ENCODE measurements at places on chromosomes 16 and 17. TPM values are rescaled to one million over a fixed set of nuclear protein-coding genes. Genes with fewer than 3 reads are reported as not detected.
A peak's percentile ranks its signal among the peaks of the same experiment; 100 is the strongest.

DNA sequence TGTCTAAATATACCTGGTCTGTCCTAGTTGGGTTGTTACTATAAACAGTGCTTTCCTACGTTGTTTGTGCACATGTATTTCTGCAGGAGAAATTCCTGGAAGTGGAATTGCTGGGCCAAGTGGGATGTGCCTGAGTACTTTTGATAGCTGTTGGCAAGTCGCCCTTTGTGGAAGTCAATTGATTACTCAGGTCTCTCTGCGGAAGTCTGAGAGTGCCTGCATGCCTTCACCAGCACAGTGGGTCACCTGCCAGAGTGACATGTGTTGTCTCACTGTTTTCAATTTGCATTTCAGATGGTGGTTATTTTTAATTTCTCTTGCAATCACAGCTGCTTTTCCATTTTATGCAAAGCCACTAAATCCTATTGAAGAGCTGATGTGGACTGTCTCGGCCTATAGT lies 2.3 kb upstream of the MVD start:
- DNase-seq: no peak

GUCY2D gene
- total RNA-seq: not detected

HP gene
- total RNA-seq: 11.3 TPM

- peak; percentile 13 for DNase-seq
Observed at GRCh38 chr16:81204798-81205680, 33.5 kb upstream of the BCO1 start.

DNA sequence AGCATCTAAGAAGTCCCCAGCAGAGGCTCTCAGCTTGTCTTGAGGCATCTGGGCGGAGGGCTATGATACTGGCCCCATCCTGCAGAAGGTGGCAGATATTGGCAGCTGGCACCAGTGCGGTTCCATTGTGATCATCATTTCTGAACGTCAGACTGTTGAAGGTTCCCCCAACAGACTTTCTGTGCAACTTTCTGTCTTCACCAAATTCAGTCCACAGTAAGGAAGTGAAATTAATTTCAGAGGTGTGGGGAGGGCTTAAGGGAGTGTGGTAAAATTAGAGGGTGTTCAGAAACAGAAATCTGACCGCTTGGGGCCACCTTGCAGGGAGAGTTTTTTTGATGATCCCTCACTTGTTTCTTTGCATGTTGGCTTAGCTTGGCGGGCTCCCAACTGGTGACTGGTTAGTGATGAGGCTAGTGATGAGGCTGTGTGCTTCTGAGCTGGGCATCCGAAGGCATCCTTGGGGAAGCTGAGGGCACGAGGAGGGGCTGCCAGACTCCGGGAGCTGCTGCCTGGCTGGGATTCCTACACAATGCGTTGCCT lies at the start of gene CIITA:
CIITA (plus strand) TSS at position 404 of the 543 bp plus-strand sequence; CDS start at position 533, 129 bp downstream.
- DNase-seq: peak; percentile 72

DNA sequence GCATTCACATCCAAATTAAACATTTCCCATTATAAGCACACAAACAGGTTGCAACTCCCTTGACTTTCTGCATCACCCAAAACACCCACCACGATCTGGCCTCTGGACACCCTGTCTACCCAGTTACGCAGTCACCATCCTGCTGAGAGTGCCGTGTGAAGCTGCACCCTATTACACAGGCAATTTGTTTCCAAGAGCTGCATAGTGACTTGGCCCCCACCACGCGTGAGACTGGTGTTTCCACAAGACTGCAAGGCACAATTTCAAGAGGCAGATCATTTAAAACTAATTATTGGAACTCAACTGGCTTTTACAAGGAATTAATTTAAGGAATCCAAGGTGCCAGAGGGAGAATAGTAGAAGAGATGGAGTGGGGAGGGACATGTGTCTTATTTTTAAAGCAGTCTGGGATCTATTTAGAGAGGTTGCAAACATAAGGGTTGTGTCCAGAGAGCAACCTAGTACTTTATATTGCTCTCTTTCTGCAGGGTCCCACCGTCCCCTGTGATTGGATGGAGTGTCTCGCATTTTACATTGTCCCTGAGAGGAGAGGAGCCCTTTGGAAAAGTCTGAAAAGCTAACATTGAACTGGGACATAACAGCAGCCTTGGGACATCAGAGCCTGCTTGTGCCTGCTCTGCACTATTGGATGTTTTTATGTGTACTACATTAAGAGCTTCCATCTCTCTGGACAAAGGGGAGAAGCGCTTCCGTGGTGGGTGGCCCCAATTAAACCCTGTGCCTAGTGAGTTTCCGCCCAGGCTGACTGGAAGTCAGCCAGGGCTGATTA lies 8.7 kb upstream of the ADAMTS18 start:
- DNase-seq: no peak

HS3ST3B1 gene
- total RNA-seq: 13.9 TPM

DNA sequence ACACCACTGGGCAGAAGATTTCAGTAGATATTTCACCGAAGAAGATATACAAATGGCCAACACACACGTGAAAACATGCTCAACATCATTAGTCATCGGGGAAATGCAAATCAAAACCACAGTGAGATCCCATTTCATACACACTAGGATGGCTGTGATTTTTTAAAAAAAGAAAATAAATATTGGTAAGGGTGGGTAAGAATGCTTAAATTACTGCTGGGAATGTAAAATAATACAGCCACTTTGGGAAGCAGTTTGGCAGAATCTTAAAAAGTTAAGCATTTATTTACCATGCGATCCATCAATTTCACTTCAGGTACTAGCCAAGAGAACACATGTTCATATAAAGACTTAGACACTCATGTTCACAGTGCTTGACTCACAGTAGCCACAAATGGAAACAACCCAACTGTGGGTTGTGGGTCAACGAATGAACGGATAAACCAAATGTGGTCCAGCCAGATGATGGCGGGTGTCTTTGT lies 6.5 kb upstream of the C16orf74 start:
- no peak for DNase-seq

KRTAP3-2 gene
- not detected for total RNA-seq

DNA sequence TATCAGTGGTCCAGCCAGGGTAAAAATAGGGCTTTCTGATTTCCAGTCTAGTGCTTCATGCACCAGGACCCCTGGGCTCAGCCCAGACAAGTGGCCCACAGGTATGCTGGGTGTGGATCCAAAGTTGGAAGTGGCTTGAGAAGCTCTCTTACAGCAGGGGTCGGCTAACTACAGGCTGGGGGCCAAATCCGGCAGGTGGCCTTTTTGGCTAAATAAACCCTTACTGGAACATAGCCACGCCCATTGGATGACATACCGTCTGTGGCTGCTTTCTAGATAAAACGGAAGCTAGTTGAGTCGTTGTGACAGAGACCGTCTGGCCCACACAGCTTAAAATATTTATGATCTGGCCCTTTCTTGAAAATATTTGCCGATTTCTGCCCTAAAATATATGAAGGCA lies 119.0 kb upstream of the CDC42EP4 start:
- no peak for DNase-seq

- DNase-seq: no peak
Observed at GRCh38 chr16:1871974-1872635, at the start of gene MEIOB. MEIOB (minus strand) TSS chr16:1872164; CDS start chr16:1868175, 3,989 bp downstream.

DNA sequence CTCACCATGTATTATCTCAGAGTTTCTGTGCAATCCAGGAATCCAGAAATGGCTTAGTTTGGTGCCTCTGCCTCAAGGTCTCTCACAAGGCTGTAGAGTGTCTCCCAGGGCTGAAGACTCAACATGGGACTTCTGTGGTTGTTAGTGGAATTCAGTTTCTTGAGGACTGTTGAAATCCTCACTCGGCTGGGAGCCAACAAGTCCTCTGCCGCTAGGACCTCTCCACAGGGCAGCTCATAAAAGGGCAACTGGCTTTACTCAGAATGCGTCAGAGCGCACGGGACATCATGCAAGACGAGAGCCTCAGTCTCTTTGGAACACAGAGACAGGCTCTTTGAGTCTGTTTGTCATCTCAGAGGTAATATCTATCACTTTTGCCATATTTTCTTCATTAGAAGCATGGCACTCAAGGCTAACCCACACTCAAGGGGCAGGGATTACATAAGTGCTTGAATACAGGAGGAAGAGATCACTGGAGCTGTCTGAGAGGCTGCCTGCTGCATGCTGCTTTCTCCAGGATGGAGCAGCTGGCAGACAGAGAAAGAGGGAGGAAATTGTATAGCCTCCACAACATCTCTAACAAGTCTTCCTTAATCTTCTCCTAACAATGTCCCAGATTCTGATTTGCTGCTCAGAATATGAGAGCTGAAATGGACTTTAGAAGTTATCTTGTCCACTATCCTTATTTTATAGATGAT lies 97.5 kb upstream of the ASIC2 start:
- no peak for DNase-seq

GRCh38 chr17:8924595-8924994 lies 40.9 kb downstream of the PIK3R5 start:
- no peak for DNase-seq

DNA sequence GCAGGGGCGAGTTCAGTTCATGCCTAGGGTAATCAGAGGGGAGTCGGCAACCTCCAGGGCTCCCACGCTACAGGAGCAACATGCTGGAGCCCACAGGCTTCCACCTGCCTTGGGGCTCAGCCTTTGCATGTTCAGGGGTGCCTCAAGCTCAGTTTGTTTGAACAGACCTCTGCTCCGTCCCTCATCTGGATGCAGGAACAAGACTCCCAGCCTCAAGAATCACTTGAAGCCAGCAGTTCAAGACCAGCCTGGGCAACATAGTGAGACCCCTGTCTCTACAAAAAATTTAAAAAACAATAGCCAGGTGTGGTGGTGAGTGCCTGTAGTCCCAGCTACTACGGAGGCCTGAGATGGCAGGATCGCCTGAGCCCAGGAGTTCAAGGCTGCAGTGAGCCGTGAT lies 4.9 kb upstream of the HSD11B2 start:
- DNase-seq: no peak

DNA sequence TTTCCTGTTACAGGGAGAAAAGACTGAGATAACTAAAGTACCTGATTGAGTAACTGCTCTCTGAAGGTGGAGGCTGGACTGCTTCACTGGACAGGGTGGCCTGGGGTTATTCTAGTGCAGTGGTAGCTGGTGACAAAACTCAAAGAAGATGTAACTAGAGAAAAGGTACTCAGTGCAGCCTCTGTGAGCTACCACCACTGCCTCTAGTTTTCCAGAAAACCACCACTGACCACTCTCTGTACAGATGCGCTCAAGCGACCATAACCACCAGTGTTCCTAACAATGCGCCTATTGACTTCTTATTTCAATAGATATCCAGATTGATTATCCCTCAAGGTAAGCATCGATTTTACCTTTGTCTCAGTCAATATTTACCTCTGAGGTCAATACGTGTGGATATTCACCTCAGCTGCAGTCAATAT lies 492.2 kb downstream of the WWOX start:
- DNase-seq: no peak

GRCh38 chr17:48558831-48559121 lies 13.9 kb upstream of the HOXB2 start:
- no peak for DNase-seq

GRCh38 chr17:16980813-16981731 lies 9.2 kb upstream of the TNFRSF13B start:
- peak; percentile 28 for DNase-seq

- no peak for DNase-seq
Observed at GRCh38 chr17:43888548-43888947, 18.8 kb downstream of the MPP2 start.

DNA sequence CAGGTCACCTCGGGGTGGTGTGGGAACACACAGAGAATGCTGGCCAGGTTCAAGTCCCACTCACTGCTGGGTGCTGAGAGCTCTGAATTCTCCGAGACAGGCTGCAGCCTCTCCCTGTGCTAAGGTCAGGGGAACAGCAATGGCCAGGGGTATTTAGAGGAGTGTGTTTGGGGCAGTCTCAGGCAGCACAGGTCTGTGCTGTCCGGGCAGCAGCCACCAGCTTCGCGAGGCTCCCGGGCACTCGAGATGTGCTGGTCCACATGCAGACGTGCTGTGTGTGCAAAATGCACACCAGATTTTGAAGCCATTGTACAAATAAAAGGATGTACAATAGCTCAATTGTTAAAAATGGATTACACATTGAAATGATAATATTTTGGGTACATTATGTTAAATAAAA lies 7.1 kb downstream of the NHERF1 start:
- DNase-seq: no peak

DNA sequence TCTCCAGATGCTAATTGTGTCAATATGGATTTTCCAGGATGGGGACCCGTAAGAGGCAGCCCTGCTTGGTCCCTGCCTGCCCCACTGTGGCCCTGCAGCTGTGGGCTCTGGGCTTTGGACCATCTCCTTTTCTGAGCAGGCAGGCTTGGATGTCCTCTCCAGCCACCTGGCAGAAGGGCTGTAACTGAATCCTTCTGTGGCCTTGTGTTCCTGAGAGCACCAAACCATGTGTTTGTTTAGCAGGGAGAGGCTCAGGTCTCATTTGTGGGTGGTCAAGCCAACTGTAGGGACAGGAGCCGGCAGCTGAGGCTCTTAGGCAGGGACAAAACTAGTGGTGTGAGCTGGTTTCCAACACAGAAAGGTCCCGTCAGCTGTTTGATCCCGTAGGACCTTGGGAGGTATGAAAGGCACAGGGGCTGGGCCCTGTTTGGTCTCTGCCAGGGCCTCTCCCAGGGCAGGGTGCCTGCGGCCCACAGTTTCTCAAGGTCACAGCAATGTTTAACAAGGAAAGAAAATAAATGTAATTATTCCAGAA lies 18.5 kb downstream of the SEC14L5 start:
- no peak for DNase-seq

DNA sequence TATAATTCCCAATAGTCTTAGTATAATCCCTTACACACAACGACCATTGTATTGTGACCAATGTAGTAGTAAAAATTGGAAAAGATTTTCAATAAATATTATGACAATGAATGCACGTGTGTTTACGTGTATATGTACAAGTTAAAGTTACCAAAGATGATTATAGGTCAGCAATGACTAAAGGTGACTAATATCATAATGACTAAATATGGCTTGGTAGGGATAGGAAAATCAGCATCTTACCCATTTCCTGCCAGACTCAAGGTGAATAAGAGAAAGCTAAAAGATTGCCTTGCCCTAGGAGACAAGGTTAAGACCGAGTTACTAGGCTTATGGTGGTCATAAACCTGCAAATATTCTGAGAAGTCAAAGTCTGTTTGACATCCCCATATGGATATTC lies 34.4 kb downstream of the CPD start:
- no peak for DNase-seq

- DNase-seq: no peak
Observed at GRCh38 chr17:82092094-82092586, 5.9 kb downstream of the FASN start.

- DNase-seq: no peak
Observed at GRCh38 chr17:55452139-55452790, 30.6 kb upstream of the MMD start.

Measured in T-cell (primary cell).